ENCODE measurements at places on chromosomes 16 and 17.

- H3K4me1 ChIP-seq: peaks cover 21% of the 10 kb centered on the region
- H3K36me3 ChIP-seq: peaks cover 28% of the 10 kb centered on the region
- no peaks in the 10 kb centered on the region for H3K27me3 ChIP-seq
- peak overlapping the region; percentile 98 for H3K4me3 ChIP-seq
- H3K27ac ChIP-seq: peak overlapping the region; percentile 96
- no peak for DNase-seq
These were observed 925 bp downstream of the ZNF689 start for GRCh38 chr16:30609002-30609925.

DNA sequence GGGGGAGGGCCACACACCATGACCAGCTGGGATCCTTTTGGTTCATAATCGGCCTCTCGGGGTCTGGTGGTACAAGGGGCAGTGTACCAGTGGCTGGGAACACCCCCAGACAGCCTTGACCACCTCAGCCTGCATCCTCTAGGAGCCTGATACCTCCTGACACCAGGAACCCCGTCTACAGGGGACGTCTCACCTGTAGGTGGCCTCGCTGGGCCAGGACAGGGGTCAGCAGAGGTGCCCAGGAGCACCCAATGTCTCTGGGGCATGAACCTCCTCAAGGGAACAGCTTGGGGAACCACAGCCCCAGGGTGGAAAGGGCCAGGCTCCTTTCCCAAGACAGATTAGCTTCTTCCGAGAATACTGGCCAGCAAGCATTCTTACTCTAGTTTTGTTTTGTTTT lies 2.5 kb upstream of the METRNL start:
- H3K4me3 ChIP-seq: no peak overlapping the region
- no peak overlapping the region for H3K27ac ChIP-seq
- peaks cover 50% of the 10 kb centered on the region for H3K4me1 ChIP-seq
- no peaks in the 10 kb centered on the region for H3K27me3 ChIP-seq
- DNase-seq: no peak

GRCh38 chr16:74736531-74737157 lies 36.0 kb upstream of the MLKL start:
- H3K4me3 ChIP-seq: no peak overlapping the region
- no peak overlapping the region for H3K27ac ChIP-seq

DNA sequence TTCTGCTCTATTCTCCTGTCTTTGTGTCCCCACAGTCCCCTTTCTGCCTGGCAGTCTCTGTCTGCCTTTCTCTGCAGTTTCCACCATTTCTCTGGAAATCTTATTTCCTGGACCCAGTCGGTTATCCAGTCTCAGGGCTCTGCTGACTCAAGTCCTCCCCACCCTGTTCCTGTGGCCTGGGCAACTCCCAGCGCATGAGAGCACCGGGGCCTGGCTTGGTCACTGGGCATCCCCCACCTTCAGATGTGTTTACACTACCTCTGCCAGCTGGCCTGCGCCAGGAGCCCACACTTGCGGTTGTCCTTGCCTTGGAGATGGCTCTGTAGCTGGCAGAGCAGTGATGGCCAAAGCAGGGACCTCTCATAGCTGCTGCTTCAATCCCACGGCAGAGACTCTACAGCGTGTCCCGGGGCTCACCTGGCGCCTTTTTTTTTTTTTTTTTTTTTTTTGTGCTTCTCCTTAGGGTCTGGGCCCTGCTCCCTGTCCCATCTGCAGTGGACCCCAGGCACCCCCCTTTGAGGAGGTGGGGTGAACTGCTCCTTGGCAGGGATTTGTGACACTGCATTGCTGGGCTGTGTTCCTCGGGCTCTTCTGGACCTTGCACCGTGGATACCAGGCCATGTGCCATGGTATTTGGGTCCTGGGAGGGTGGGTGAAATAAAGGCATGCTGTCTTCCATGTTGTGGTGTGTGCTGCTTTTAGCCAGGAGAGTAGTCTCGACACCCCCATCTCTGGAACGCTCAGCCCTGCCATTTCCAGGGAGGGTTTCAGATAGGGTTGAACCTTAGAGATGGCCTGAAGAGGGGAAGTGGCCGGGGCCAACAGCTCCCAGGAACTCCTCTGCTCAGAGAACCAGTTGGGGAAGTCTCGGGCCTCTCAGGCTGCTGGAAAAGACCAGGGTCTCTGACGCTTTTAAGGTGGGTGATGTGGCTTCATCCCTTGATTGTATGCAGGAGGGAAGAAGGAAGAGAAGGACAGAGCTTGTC lies 17.5 kb downstream of the GUCY2D start:
- peaks cover 41% of the 10 kb centered on the region for H3K4me1 ChIP-seq
- H3K36me3 ChIP-seq: no peaks in the 10 kb centered on the region
- peaks cover 8% of the 10 kb centered on the region for H3K27me3 ChIP-seq
- H3K4me3 ChIP-seq: no peak overlapping the region

DNA sequence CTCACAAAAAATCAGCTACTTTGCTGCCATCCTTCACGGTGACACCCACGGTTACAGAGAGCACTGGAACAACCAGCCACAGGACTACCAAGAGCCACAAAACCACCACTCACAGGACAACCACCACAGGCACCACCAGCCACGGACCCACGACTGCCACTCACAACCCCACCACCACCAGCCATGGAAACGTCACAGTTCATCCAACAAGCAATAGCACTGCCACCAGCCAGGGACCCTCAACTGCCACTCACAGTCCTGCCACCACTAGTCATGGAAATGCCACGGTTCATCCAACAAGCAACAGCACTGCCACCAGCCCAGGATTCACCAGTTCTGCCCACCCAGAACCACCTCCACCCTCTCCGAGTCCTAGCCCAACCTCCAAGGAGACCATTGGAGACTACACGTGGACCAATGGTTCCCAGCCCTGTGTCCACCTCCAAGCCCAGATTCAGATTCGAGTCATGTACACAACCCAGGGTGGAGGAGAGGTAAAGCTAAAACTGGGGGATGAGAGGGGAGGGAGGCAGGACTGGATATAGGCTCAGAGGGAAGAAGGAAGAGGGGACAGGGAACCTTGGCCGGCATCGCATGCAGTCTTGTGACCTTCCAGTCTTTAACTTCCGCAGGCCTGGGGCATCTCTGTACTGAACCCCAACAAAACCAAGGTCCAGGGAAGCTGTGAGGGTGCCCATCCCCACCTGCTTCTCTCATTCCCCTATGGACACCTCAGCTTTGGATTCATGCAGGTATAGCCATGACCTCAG lies 581 bp downstream of the CD68 start:
- peaks cover 88% of the 10 kb centered on the region for H3K4me1 ChIP-seq
- H3K27me3 ChIP-seq: no peaks in the 10 kb centered on the region
- peak overlapping the region; percentile 90 for H3K27ac ChIP-seq
- H3K4me3 ChIP-seq: peak overlapping the region; percentile 60

GRCh38 chr17:6913608-6914443 lies 82.0 kb upstream of the ALOX12 start:
- peaks cover 12% of the 10 kb centered on the region for H3K4me1 ChIP-seq
- H3K36me3 ChIP-seq: no peaks in the 10 kb centered on the region
- DNase-seq: peak; percentile 81
- peak overlapping the region; percentile 39 for H3K4me3 ChIP-seq

GRCh38 chr17:9897372-9897968 lies 7.6 kb downstream of the RCVRN start:
- DNase-seq: no peak
- H3K4me1 ChIP-seq: peaks cover 3% of the 10 kb centered on the region
- no peak overlapping the region for H3K4me3 ChIP-seq
- peaks cover 4% of the 10 kb centered on the region for H3K27me3 ChIP-seq
- H3K27ac ChIP-seq: no peak overlapping the region
- no peaks in the 10 kb centered on the region for H3K36me3 ChIP-seq

DNA sequence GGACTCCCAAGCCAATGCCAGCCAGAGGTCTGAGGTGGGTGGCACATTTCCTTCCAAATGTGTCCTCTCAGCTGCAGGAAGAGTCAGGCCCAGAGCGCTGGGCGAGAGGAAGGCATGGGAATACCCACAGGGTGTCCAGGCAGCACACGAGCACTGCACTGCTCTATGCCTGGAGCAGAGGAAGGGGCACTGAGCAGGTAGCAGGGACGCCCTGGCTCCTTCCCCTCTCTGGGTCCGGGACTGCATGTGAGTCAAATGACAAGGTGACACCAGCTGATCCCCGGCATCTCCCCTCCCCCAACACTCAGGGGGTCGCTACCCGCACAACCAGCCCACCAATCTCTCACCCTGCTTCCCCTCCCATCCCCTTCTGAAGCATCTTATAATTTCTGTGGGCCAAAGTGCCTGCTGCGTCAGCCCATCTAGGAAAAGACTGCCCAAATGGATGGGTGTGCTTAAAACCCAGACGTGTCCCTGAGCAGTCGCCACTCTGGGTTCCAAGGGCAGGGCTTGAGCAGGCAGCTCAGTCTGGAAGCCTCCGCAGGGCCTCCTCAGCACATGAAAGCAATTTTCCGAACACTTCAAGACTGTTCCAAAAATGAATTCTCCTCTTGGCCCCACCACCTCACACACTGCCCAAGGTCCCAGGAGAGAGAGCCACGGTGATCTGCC lies 12.0 kb upstream of the BCAR1 start:
- H3K27me3 ChIP-seq: peaks cover 7% of the 10 kb centered on the region
- H3K27ac ChIP-seq: peak overlapping the region; percentile 92
- no peaks in the 10 kb centered on the region for H3K36me3 ChIP-seq
- H3K4me1 ChIP-seq: peaks cover 83% of the 10 kb centered on the region
- H3K4me3 ChIP-seq: peak overlapping the region; percentile 86

DNA sequence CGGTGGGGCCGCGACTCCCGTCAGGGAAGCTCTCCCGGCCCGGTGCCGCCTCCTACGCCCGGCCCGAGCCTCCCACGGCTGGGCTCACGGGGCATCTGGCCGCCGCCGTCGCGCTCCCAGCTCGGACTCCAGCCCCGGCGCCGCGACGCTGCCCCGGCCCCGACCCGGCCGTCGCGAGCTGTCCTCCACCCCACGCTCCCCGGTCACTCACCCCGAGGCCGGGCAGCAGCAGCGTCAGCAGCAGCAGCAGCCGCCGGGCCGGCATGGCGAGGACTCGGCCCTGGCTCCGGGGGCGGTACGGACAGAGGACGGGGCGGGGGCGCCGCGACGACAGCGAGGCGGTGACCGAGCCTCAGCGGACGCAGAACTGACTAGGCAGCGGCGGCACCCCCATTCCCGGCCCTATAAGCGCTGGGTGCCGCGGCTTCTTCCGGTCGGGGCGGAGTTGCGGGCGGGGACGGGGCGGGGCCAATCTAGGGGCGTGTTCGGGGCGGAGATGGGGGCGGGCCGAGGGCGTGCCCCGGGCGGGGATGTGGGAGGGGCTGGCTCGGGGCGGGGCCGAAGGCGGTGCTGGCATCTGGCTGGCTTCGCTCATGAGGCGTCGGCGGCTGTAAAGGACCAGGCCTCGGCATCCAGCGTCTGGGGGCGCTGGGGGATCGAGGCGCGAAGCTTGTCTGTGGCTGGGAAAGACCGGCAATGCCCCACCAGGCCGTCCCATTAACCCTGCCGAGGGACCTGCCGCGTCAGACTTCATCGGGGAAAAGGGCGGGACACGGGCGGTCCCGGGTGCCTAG lies at the start of gene ERN1:
TSS of gene ERN1 (minus strand) at position 380 of the 794 bp plus-strand sequence. CDS start at position 265, 115 bp downstream.
- H3K36me3 ChIP-seq: no peaks in the 10 kb centered on the region
- peak within 1 kb of the TSS; percentile 96 for H3K27ac ChIP-seq

DNA sequence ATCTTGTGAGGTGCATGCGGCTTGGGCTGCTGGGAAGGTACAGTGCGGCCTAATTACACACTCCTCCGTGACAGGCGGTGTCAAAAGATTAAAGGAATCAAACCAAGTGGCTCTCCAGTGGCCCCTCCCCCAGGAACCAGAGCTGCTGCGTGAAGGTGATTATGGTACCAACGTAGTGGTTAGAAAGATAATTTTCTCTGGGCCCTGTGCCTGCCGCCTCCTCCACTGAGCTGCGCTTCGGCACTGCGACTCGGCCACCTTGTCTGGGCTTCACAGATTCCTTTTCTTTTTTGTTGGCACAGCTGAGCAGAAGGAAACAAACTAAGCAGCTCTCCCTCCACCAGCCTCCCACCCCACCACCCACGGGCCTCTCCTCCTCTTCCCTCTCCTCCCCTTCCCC lies 113.2 kb upstream of the SDK2 start:
- DNase-seq: no peak
- H3K27me3 ChIP-seq: peaks cover 40% of the 10 kb centered on the region
- no peaks in the 10 kb centered on the region for H3K36me3 ChIP-seq

- no peak overlapping the region for H3K27ac ChIP-seq
- peaks cover 55% of the 10 kb centered on the region for H3K4me1 ChIP-seq
- no peaks in the 10 kb centered on the region for H3K36me3 ChIP-seq
- DNase-seq: no peak
- H3K27me3 ChIP-seq: peaks cover 94% of the 10 kb centered on the region
These were observed 333 bp upstream of the NOG start for GRCh38 chr17:56593086-56593645.

DNA sequence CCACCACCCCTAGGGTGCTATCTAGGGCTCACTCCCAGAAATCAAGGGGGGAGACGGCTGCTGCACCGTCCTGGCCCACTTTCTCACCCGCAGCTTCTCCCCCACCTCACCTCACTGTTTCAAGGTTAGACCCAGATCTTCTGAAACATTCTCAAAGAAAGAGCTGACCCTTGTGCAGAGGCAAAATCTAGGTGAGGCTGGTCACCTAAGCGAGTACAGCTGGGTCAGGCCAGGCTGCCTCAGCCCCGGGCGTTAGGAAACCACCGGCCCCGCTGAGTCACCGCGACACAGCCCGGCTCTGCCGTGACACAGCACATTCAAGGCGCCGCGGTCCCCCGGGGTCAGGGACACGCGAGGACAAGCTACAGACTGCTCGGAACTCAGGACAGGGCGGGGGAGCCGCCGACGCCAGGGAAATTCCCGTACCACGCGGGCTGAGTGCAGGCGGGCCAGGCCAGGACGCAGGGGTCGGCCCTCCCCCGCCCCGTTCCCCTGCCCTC lies 27.1 kb downstream of the GNPTG start:
- peaks cover 47% of the 10 kb centered on the region for H3K36me3 ChIP-seq
- H3K27me3 ChIP-seq: no peaks in the 10 kb centered on the region
- H3K27ac ChIP-seq: peak overlapping the region; percentile 91
- peak overlapping the region; percentile 63 for H3K4me3 ChIP-seq

DNA sequence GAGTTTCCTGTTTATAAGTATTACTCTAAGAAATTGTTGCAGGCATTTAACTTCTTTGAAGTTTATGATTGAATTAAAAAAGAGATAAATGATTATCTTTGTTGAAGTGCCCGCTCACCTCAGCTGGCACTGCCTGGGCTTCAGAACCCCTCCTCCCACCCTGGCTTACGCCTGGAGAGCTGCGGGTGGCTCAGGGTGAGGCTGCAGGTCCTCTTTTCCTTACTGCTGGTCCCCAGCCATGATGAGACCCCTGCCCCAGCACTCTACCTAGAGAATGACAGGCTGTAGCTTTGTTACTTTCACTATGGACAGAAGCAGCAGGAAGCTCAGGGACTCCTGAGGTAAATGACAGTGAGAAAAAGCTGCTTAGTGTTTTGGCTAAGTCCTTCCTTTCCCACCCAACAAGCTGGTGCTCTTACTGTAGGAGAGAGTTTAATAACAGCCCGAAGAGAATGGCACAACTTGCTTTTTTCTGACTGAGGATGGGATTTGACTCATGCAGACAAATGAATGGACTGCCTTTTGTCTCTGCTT lies 62.1 kb downstream of the EPN2 start:
- DNase-seq: no peak
- no peak overlapping the region for H3K27ac ChIP-seq
- H3K27me3 ChIP-seq: no peaks in the 10 kb centered on the region
- peaks cover 3% of the 10 kb centered on the region for H3K36me3 ChIP-seq
- H3K4me3 ChIP-seq: no peak overlapping the region
- H3K4me1 ChIP-seq: peaks cover 70% of the 10 kb centered on the region
